ENCODE measurements at places on chromosomes 4 and X.

GRCh38 chrX:115357326-115358120, 68.0 kb downstream of the LUZP4 start:
- DNase-seq = no peak

DNA sequence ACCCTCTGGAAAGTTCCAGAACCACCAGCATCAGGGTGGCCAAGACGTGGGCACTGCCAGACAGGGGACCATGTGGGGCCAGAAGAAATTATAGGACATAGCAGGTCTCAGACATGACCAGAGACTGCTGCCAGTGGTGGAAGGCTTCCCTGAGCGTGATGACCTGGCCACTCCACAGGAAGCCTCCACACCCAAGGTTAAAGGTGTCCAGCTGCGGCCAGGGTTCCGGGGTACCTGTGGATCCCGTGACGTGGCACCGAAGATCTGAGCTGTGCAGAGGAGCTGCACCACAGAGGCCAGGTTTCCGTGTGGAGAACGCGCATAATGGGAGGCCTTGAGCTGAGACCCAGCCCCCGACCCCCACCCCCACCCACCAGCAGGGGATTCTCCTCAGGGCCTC, 16.4 kb upstream of the CTBP1 start:
- DNase-seq = no peak

DNA sequence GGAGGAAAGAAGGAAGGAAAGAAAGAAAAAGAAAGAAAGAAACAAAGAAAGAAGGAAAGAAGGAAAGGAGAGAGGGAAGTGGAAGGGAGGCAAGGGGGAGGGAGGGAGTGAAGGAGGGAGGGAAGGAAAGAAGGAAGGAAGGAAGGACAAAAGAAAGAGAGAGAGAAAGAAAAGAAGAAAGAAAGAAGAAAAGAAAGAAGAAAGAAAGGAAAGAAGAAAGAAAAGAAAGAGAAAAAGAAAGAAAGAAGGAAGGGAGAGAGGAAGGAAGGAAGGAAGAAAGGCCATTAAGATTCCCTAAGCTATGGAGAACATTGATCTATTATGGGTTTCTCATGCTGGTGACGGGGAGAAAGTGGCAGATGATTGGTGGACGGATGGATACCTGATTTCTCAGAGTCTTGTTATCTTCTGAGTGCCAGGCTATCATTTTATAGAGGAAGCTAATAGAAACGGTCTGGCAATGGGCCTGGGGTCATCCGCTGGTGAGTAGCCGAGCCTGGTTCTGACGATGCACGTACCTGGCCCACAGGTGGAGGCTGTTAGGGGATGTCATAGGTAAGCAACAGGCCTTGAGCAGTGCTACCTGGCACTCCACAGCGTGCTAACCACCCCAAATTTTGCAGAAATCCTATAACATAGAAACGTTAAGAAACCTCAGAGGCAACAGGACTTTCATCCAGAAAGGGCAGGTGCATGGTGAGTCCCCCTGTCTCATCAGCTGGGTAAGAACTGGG, 142.9 kb downstream of the SHOX start:
- DNase-seq = no peak

GRCh38 chrX:17740137-17741122, 3.1 kb downstream of the SCML1 start:
- DNase-seq = no peak

DNA sequence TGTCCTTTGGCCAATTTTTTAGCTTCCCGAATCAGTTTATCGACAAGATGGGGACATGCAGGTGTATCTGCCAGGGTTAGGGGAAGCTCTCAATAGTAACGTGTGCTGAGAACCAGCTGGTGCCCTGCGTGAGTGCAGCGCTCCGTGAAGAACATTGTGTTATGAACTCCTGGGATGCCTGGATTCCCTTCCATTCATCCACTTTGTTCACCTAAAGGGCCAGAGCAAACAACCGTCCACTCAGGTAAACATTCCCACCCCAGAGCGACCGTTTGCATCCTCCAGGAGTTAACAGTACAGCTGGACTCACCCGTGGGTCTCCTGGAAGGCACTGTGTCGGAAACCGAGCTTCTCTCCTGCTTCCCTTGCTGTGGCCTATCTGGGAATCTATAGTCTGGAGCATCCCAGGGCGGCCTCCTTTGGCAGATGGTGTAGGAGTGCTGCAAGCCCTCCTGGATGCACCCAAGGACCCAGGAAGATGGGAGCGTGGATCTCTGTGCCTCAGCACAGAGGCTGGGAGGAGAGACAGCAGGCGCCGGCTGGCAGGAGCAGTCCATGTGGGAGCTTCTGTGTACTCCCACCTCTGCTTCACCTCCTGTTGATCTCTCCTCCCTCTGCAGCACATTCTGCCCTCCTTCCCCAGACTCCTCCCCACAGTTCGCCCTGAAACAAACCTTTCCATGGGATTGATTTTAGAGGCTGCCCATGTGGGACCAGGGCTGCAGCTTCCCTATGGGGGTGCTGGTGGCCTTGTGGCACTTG, 62.7 kb downstream of the SHROOM2 start:
- no peak for DNase-seq

GRCh38 chr4:94369046-94369445, 26.4 kb upstream of the HPGDS start:
- no peak for DNase-seq

GRCh38 chrX:30615229-30615628, 37.7 kb upstream of the TASL start:
- DNase-seq = no peak

DNA sequence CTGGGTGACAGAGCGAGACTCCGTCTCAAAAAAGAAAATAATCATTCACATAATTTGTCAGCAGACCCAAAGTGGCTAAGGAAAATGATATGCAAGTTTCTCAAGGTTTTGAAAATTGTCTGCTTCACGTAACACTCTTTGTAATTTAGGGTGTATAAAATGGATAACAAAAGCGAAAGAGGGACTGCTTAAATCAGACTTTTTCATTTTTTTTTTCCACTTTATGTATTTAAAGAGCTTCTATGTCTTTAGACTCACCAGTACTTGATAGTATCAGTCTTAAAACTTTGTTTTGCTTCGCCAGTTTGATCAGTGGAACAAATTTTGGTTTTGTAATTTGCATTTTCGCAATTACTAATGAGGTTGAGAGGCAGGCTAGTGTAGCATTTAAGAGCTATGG, 34.6 kb downstream of the USP9X start:
- no peak for DNase-seq

DNA sequence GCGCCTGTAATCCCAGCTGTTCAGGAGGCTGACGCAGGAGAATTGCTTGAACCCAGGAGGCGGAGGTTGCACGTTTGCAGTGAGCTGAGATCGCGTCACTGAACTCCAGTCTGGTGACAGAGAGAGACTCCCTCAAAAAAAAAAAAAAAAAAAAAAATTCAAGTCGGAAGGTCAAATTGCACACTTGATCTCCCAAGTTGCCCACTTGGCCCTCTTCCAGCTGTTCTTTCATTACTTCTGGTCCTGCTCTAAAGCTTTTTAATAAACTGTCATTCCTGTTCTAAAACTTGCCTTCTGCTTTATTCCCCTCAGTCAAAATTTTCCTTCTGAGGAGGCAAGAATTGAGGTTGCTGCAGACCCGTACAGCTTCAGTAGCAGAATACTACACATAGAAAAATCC, 2358.0 kb downstream of the ARAP2 start:
- DNase-seq = no peak

GRCh38 chrX:138519296-138519695, 192.2 kb downstream of the FGF13 start:
- DNase-seq = no peak

DNA sequence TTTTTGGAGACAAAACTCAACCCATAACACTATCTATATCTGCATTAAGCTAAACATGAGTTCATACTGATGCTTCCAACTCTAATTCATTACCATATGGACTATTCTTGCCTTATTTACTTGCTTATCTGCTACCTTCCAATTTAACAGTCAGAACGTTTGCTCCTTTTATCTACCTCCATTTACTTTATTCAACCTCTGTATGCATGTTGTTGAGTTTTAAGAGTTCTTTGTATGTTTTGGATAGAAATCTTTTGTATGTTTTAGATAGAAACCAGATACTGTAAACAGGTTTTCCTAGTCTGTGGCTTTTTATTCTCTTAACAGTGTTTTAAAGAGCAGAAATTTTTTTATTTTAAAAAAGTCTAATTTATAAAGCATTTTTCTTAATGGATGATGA, 542.2 kb upstream of the NDST4 start:
- DNase-seq = no peak

DNA sequence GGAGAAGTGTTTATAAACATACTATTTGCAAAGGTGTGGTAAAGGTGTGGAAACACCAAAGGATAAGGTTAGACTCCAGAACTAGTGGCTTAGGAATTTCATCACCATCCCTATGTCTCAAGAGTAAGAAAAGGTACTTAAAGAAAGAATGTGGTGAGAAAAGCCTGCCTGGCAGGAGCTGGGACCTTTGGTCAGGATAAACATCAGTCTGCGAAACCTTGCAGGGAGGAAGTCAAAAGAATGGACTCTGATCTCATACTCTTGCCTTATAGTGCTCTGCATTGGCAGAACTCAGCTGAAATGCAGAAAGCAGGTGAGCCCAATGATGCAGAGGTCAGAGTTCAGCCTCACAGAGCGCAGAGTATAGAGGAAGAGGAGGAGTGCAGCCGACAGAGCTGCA, 97.2 kb upstream of the NR3C2 start:
- no peak for DNase-seq

GRCh38 chr4:8097141-8097541, 61.5 kb downstream of the ABLIM2 start:
- no peak for DNase-seq

GRCh38 chr4:148442832-148443511, 758 bp upstream of the NR3C2 start:
- DNase-seq = peak; percentile 54

DNA sequence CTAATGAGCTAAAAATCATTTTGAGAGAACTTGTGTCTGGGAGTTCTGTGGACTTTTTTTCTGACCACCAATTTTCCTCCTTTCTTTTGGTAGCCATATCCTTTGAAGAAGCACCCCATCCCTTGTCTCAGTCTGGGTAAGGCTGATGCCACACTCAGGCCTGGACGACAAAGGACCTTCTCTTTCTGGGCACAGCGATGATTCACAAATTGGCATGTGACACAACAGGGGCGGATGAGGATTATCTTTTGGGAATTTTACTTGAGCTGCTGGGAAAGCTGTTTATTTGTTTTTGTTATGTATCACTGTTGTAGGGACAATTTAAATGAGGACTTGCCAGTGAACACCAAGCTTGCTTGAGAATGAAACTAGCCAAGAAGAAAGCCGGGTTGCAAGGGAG, 233.4 kb upstream of the HAND2 start:
- DNase-seq = no peak

GRCh38 chrX:109187473-109188168, 294.3 kb downstream of the GUCY2F start:
- no peak for DNase-seq

GRCh38 chrX:153633607-153634180, 13.3 kb upstream of the DUSP9 start:
- no peak for DNase-seq

GRCh38 chr4:118921786-118922185, 33.1 kb downstream of the SYNPO2 start:
- no peak for DNase-seq

DNA sequence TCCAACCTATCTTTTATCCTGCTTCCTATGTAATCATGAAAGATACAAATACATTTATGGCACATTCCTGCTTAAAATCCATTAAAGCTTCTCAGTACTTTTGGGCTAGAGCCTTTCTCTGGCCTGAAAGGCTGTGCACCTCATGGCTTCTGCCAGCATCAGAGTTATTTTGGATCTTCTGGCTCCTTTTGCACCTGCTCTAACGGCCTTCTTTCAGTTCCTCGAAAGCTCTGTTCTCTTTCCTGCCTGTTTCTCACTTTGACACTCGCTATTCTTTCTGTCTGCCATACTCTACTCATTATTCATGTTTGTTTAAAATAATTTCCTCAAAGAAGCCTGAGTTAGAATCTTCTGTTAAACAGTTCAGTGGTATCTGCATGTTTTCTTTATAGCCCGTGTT, 86.0 kb downstream of the LRP2BP start:
- DNase-seq = no peak

DNA sequence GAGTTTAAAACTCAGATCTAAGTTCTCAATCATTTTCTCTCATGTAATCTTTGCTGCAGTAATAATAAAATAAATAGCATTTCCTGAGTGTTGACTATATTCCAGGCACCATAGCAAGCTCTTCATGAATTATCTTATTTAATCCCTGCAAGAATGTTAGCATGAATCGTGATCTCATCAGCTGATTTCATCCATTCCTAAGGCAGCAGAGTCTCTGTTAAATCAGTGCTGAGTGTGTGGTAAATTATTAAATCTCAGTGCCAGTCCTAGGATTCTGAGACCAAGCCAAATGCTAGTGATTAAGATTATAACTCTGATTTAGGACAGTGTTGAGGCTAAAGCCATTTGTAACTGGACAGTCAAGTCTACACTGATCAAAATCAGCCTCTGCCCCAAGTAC, 240.3 kb upstream of the TAPT1 start:
- DNase-seq = no peak

DNA sequence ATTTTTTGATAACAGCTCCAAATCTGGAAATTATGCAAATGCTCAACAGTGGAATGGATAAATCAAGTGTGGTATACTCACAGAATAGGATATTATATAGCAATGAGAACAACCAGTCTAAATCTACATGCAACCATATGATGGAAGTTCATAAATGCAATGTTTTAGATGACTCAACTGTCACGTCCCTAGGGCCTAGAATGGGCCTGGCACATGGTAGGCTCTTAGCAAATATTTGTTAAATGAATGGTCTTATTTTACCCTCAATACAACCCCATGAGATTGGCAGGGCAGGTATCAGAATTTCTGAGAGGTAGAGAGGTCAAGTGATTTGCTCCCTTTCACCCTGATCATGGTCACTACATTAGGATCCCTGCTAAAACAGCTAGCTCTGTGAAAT, 14.6 kb upstream of the NKX3-2 start:
- no peak for DNase-seq

GRCh38 chr4:744212-744841, 38.7 kb downstream of the PCGF3 start:
- no peak for DNase-seq

DNA sequence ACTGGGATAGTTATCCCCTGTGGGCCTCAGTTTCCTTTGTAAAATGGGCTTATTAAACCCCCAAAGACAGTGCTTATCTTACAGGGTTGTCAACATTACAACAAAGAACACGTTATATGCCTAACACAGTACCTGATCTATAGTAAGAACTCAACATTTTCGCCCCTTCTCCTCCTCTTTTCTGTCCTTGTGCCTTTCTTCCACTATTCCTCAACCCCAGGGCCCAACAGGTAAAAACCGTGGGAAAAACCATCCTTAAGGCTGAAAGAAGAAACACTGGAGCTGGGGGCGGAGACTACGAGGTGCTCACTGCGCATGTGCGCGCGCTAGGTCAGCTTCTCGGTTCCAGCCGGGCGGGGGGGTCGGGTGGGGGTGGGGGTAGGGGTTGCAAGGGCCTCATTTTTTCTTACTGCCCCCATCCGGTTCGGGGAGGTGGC, 426 bp upstream of the XIAP start:
- DNase-seq = no peak

All from foreskin fibroblast (primary cell).